ENCODE measurements at places on chromosomes 2 and 18.

GRCh38 chr2:170819680-170820664, 3.3 kb downstream of the GAD1 start:
- DNase-seq: no peak

DNA sequence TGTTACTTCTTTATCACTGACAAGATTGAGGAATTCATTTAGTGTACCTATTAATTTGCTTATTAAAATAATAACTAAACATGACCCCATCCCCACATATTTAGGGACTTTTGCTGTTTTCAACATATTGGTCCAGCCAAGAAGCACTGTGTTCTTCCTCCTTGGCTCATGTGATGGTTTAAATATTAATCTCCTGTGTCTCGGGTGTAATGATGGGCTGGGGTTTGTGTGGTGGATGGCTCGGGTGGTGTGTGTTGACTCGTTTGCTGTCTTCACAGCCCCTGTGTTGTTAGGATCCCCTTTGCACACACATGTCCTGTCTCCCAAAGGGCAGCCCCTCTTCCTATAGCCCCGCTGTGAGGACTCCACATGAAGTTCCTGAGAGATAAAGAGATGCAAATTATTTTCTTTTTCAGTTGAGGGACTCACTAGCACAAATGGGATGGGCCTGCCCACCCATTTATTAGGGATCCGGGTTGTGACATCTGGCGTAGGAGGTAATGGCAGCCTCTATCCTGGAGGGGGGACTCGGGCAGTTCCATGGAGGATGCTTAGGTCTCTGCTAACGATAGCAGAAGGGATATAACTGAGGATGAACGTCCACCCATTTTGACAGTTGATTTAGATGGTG, 53.4 kb downstream of the FHOD3 start:
- no peak for DNase-seq

DNA sequence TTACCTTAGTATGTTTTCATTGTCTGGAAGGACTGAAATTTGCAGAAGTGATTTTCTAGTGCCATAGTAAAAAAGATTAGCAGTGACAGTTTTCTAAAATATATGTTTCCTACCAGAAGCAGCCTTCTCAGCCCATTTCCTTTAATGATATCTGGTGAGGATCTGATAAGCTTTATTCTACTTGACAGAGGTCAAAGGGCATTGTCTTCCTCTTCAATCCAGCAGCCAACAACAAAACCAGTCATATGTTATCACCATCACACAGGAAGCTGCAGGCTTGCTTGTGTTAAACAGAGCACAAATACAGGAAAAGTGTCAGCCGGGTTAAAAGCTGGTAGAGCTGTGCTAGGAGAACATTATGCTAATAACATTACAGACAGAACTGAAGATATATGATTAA, 35.6 kb upstream of the ZSWIM2 start:
- DNase-seq: no peak

DNA sequence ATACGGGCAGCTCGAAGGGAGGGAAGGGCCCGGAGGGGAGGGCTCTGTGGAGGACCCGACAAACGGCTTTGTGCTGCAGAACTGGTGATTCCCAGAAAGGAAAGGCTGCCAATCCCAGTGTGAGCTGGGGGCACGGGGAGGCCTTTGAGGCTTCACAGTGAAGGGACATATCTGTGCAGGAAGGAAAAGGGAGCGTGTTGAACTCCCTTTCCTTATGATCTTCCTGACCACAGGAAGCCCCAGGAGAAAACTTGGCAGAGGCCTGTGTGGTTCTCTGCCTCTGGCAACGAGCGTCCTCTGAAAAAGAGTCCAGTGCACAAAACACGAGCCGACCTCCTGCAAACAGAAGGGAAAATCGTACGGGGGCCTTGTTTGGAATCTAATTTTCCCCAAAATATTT, 683.5 kb upstream of the SALL3 start:
- no peak for DNase-seq

GRCh38 chr2:179805001-179805400, 56.4 kb downstream of the ZNF385B start:
- no peak for DNase-seq

GRCh38 chr2:109437325-109438090, 176.3 kb downstream of the SEPTIN10 start:
- DNase-seq: peak; percentile 70

GRCh38 chr2:99106913-99107312, 34.6 kb upstream of the C2orf15 start:
- DNase-seq: no peak

DNA sequence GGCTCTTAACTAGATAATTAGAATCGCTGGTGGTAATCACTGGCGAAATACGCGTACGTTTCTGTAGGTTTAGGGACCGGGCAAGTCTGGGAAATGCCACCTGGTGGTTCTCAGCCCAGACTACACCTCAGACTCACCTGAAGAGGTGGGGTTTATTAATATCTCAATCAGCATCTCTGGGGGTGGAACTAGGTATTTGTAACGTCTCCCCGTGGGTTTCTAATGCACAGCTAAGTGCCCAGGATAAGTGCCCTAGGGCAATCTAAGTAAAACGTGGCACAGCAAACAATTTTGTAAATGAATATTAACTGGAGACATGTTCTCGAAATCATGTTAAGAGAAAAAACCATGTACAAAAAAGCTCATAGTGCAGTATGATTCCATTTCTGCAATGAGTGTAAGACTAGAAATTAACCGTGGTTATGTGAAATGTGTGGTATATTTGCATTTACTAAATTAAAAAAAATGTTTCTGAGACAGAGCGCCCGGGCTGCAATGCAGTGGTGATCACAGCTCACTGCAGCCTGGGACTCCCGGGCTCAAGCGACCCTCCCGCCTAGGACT, 760 bp upstream of the CNOT11 start:
- DNase-seq: peak; percentile 78

- no peak for DNase-seq
Observed at GRCh38 chr2:367246-367645, 79.4 kb upstream of the ALKAL2 start.

GRCh38 chr2:159873258-159873657, 75.2 kb upstream of the CD302 start:
- no peak for DNase-seq

GRCh38 chr2:1793868-1794445, 49.6 kb upstream of the PXDN start:
- DNase-seq: no peak
